A549 (cell line): ENCODE measurements at places on chromosomes 3 and 15.
A peak's percentile ranks its signal among the peaks of the same experiment; 100 is the strongest.

GRCh38 chr3:47024932-47025331 lies 45.5 kb downstream of the NBEAL2 start:
- no peak for DNase-seq

GRCh38 chr3:153087595-153088566 lies 74.1 kb upstream of the RAP2B start:
- DNase-seq, result no peak

DNA sequence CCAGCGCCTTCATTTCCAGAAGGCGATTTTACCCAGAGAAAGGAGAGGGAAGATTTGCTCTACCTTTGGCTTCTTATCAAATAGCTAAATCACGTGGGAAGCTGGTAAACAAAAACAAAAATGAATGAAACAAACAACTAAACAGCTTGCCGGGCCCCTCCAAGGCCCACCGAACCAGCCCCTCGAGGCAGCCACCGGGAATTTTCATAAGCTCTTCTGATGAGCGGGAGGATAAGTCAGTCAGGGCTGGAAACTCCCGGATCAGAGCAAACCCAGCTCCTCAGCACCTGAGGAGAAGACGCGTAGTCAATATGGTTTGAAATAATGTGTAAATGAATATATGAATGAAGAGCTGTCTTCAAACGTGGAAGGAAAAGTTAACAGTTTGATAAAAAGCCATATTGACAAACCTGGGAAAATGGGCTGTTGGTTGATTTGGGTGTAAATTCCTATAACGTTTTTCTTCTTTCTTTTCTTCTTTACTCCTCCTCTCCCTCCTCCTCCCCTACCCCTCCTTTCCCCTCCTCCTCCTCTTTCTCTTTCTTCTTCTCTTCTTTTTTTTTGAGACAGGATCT lies 10.7 kb downstream of the RPLP1 start:
- DNase-seq, result no peak

- DNase-seq, result no peak
Measured at GRCh38 chr3:88076712-88077111, 17.7 kb downstream of the ZNF654 start.

DNA sequence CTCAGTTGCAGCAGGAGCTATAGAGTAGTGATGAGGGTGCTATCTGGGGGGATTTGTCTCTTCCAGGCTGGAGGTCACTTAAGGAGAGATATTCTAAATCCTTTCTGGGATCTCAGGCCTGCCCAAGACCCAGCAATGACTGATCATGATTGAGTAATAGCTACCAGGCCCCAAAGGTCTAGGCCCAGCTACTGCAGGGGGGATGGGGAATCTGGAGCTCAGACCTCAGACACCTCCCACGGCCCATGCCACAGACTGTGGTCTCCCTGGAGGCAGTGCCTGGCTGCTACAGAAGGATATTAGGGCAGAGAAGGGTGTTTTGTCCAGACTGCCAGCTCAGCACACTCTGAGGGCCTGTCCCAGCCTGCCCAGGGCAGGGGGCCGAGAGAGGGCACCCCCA lies 6.9 kb downstream of the SLC38A3 start:
- DNase-seq, result no peak

- DNase-seq, result peak; percentile 11
Measured at GRCh38 chr3:150038830-150039229, 68.1 kb upstream of the PFN2 start.

- DNase-seq, result no peak
Measured at GRCh38 chr3:152200476-152201420, 68.0 kb upstream of the MBNL1 start.
